ENCODE measurements at places on chromosomes 1 and 21.

- no peak for DNase-seq
Observed at GRCh38 chr1:201633297-201633696, 94.4 kb downstream of the NAV1 start.

- DNase-seq: no peak
Observed at GRCh38 chr1:6148497-6149241, 31.5 kb downstream of the CHD5 start.

- no peak for DNase-seq
Observed at GRCh38 chr1:1996207-1996651, 7.4 kb downstream of the CFAP74 start.

DNA sequence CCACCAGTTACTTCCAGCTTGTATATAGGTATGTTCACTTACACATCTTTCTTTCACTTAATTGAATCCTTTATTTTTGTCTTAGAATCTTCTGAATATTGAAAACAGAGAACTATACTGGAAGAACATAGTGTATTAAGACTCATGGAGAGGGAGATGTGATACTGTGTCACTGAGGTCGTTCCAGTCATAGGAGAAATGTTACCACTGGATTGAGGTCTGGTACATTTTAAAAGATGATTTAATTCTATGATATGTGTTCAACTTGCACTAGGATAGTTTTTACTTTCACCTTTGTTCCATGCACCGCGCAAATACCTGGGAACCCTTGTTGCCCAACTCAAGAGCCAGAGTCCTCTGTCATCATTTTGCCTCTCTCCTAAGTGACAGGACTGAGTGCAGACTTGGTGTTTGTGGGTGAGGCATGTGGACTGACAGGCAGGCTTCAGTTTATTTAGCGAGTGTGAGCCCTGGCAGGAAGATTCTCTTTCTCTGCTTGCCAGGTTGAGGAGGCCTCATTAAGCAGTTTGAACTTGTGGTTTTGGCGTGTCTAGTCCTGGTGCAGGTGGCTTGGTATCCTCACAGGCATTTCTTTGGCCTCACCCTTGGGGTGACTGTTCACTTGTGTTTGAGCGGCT, 63.7 kb downstream of the DYRK1A start:
- DNase-seq: no peak

DNA sequence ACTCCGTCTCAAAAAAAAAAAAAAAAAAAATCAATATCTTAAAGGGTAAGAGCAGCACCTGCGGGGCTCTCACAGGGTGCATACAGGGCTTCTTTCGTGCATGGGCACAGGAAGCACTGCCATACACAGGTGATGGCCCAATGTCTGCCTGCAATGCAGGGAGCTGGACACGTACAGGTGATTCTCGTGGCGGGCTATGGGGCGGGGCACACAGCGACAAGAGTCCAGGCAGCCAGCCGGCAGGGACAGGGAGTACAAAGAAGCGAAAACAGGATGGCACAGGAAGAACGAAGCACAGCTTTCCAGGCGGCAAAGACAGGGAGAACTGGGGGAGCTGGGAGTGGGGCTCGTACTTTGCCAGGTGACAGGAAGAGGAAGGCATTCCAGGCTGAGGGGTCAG, 1.6 kb downstream of the KIF17 start:
- DNase-seq: no peak

DNA sequence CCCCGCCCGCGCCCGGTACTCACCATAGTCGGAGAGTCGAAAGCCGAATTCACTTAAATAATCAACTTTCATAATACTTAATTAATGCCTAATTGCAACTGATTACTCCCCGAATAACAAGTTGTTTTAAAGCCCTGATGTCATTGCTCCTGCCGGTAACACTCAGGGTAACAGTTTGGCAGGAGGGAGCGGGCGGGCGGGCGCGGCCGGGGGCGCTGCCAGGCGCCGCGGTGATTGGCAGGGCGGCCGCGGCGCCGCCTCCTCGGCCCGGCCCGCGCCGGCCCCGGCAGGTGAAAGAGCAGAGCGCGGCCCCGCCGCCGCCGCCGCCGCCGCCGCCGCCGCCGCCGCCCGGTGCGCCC, 102.2 kb downstream of the CASZ1 start:
- DNase-seq: no peak

GRCh38 chr1:37901893-37902225, 42.5 kb upstream of the MTF1 start:
- DNase-seq: no peak

DNA sequence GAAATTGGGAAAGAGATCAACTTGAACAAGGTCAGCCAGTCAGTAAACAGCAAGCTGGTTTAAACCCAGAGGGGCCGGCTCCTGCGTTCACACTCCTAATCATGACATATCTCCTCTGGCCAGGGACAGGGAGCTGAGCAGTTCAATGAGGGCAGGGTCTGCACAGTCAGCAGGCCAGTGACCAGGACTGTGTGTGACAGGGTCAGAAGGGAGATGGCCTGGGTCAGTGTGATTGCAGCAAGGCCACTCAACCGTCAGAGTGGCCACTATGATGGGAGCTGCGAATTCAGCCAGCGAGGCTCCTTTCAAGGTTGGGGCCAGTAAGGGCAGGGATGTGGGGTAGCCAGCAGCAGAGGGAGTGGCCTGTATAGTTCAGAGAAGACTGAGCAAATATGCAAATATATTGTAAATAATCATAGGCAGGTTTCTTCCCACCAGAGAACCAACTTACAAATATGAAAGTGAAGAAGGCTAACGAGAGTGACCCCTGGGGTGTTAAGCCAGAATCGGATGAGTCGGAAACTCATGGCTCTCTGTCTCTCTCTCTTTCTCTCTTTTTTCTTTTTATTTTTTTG, 20.0 kb downstream of the NOL9 start:
- no peak for DNase-seq

- DNase-seq: no peak
Observed at GRCh38 chr1:171973421-171973820, 132.1 kb downstream of the DNM3 start.

DNA sequence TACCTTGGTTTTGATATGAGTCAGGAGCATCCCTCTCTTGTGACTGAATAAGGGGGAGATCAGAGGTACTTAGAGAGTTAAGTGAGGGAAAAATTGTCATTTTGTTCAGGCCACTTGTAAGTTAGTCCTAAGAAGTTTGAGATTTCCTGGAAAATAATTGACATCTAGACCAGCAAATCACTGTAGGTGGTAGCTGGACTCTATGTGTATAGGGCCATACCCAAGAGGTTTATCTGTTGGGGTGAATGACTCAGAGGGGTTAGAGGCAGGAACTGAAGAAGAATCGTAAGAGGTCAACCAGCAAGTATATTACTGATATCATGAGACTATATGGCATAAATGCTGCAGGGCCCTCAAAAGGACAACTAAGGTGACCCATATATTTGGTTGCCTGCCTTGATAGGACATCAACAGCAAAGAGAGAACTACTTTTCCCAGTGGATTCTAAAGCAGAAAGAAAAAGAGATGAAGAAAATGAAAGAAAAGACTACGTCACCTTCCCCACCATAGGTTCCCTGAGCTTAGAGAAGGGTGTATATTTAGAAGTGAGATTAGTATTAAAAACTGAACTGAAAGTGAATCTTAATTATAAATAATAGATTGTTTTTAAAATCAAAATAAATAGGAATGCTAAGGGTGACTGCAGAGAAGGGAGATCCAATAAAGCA, 8.0 kb upstream of the RNPC3 start:
- DNase-seq: no peak

GRCh38 chr1:203435615-203436014, 40.0 kb upstream of the PRELP start:
- no peak for DNase-seq

GRCh38 chr1:55559842-55560241, 344.7 kb upstream of the USP24 start:
- DNase-seq: no peak

GRCh38 chr1:49307457-49307856, 530.8 kb upstream of the BEND5 start:
- DNase-seq: no peak

GRCh38 chr1:115170961-115171392, 81.7 kb upstream of the TSPAN2 start:
- DNase-seq: no peak

GRCh38 chr1:237281481-237281880, 239.5 kb downstream of the RYR2 start:
- no peak for DNase-seq

GRCh38 chr1:111593403-111594305, 25.9 kb upstream of the RAP1A start:
- no peak for DNase-seq

- no peak for DNase-seq
Observed at GRCh38 chr1:97247196-97247595, 525.6 kb downstream of the PTBP2 start.

- DNase-seq: no peak
Observed at GRCh38 chr1:170593173-170594011, 61.4 kb downstream of the GORAB start.

GRCh38 chr1:109306832-109307273, at the start of gene MYBPHL:
MYBPHL (minus strand) TSS chr1:109307011; CDS start chr1:109306991, 20 bp downstream.
- DNase-seq: no peak

- DNase-seq: no peak
Observed at GRCh38 chr1:89611721-89612120, 21.2 kb upstream of the LRRC8C start.

DNA sequence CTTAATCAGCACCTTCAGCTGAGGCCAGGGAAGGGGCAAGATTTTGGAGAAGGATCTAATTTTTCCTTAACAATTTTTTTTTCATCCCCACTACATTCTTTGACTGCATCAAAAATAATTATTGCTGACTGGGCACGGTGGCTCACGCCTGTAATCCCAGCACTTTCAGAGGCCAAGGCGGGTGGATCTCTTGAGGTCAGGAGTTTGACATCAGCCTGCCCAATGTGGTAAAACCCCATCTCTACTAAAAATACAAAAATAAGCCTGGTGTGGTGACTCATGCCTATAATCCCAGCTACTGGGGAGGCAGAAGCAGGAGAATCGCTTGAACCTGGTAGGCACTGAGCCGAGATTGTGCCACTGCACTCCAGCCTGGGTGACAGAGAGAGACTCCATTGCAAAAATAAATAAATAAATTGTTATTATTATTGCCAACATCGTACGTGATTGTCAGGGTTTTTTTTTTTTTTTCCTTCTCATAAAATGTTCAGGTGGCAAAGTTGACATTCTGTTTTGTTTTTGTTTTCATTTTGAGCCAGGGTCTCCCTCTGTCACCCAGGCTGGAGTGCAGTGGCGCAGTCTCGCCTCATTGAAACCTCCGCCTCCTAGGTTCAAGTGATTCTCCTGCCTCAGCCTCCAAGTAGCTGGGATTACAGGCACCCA, 37.3 kb upstream of the MORC3 start:
- no peak for DNase-seq

DNA sequence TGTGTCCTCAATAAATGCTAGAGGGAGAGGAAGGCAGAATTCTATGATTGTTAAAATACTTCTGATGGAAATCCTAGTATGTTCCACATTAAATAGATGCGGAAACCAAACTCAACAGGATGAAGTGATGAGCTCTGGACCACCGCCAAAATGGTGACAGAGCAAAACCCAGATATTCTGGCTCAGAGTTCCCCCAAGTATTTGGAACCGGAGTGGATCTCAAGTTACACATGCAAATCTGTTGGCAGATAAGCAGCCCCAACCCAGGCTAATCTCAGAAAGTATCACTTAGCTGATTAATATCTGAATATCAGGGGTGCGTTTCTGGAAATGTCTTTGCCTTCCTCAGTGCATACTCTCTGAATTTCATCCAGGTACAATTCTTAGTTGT, 17.4 kb upstream of the GRHL3 start:
- no peak for DNase-seq

Data from NCI-H2081 treated with DMSO at 0.1 percent for 48 hours (cell line).